ENCODE measurements at places on chromosomes 16 and 17. TPM values are rescaled to one million over a fixed set of nuclear protein-coding genes. Genes with fewer than 3 reads are reported as not detected.

SEPTIN12 gene
- total RNA-seq = not detected

STH gene
- not detected for total RNA-seq

VAC14 gene
- 32.4 TPM for total RNA-seq

PABPN1L gene
- total RNA-seq = not detected

CRHR1 gene
- total RNA-seq = 0.25 TPM

Measured in A549 treated with DMSO at 1 μM for 4 hours (cell line).